ENCODE measurements at places on chromosomes 7 and 10. TPM values are rescaled to one million over a fixed set of nuclear protein-coding genes. Genes with fewer than 3 reads are reported as not detected.

The PGAM2 gene
- 13.3 TPM for total RNA-seq

The NUTM2A gene
- 1.3 TPM for total RNA-seq

The NUP205 gene
- total RNA-seq: 56.5 TPM

The SLC26A4 gene
- 0.34 TPM for total RNA-seq

The TMEM106B gene
- 19.4 TPM for total RNA-seq

The CUBN gene
- total RNA-seq: 0.32 TPM

The KLF14 gene
- total RNA-seq: not detected

The TMEM236 gene
- 0.07 TPM for total RNA-seq

The CXCL12 gene
- total RNA-seq: 2.2 TPM

The PTPRE gene
- 2.6 TPM for total RNA-seq

The CPED1 gene
- not detected for total RNA-seq

The AS3MT gene
- total RNA-seq: 8.3 TPM

The NEBL gene
- total RNA-seq: 0.74 TPM

The PNLIPRP1 gene
- total RNA-seq: not detected

The GPR22 gene
- total RNA-seq: not detected

The KCND2 gene
- total RNA-seq: 1.2 TPM

The VIPR2 gene
- not detected for total RNA-seq

The HYAL4 gene
- total RNA-seq: not detected

The SYCE1 gene
- total RNA-seq: 0.78 TPM

The KIAA1217 gene
- 4.4 TPM for total RNA-seq

The RTKN2 gene
- 3.2 TPM for total RNA-seq

The FAM25G gene
- not detected for total RNA-seq

Data from glutamatergic neuron (in vitro differentiated cells).